ENCODE measurements at places on chromosomes 16 and 17.

DNA sequence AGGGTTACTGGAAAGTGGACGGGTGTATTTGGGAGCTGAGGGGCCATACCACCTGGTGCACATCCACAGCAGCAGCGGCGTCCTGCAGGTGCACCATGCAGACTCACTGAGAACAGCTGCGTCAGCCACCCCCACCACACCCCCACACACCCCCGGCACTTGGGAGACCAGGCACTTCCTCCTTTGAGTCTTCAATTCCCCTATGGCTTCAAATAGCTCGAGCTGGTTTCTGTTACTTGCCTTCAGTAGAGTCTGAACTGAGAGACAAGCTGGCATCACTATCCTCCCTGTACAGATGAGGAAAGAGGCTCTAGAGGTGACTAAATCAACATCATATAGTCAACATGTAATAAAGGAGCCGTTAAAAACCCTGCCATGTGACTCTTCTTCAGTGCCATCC, 15.4 kb downstream of the CUEDC1 start:
- peak; percentile 100 for DNase-seq

- DNase-seq: no peak
Measured at GRCh38 chr17:67324330-67324729, 42.0 kb downstream of the PSMD12 start.

- DNase-seq: no peak
Measured at GRCh38 chr16:23771027-23771426, 16.2 kb downstream of the CHP2 start.

GRCh38 chr17:42920106-42920900, 19.7 kb downstream of the G6PC1 start:
- peak; percentile 22 for DNase-seq

- DNase-seq: no peak
Measured at GRCh38 chr16:15498427-15499175, 64.2 kb downstream of the BMERB1 start.

DNA sequence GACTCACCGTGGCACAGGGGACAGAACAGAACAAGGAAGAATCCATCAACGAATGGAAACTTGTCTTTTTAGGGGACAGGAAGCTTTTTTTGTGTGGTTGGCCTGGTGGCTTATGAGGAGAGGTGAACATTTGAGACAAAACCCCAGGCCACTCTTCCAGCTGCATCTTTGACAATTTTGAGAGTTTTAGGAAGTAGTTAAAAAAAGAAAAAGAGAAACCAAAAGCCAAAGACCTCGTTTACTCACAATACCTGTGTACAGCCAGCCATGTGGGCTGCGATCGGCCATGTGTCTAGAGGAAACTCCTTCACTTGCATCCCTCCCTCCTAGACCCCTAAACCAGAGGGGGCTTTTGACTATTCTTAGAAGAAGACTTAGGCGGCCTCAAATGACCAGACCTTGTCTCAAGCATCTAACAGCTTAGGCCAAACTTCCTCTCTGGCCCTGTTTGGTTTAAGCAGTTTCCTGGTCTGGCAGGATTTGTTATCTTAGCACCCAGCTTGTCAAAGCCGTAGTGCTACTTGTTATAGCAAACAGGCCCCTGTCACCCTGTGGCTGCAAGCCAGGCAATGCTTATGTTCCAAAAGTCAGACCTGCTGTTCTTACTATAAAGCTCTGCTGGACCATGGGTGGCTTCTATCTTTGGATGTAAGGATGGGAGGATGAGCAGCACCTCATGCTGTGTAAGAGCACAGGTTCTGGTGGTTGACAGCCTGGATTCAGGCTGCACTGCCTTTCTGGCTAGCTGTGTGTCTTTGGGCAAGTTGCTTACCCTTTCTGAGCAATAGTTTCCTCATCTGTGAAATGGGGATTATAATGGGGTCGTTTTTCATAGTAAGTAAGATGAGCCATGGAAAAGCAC, 17.7 kb downstream of the KSR1 start:
- DNase-seq: no peak

- DNase-seq: no peak
Measured at GRCh38 chr17:3828852-3829232, 17.2 kb downstream of the NCBP3 start.

- DNase-seq: peak; percentile 66
Measured at GRCh38 chr17:80529104-80529903, 15.3 kb upstream of the RPTOR start.

- DNase-seq: no peak
Measured at GRCh38 chr17:61827649-61828395, 35.5 kb downstream of the BRIP1 start.

GRCh38 chr17:83198366-83199341, 119.2 kb downstream of the METRNL start:
- peak; percentile 9 for DNase-seq

GRCh38 chr16:19853742-19854542, 30.7 kb downstream of the GPRC5B start:
- no peak for DNase-seq

- DNase-seq: no peak
Measured at GRCh38 chr16:4570688-4571321, 14.7 kb downstream of the C16orf96 start.

DNA sequence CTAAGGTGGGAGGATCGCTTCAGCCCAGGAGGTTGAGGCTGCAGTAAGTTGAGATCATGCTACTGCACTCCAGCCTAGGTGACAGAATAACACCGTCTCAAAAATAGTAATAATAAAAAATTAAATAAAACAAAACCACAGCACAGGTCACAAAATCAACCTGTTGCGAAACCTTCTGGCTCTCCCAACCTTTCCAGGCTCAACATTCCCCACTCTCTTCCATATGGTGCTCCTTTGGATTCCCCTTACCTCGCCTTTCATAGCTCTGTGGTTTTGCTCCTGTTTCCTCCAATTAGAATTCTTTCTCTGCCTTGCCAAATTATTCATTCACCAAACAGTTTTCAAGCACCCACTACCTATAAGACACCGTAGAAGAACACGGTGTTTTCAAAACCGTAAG, 4.7 kb downstream of the ZDHHC7 start:
- no peak for DNase-seq

DNA sequence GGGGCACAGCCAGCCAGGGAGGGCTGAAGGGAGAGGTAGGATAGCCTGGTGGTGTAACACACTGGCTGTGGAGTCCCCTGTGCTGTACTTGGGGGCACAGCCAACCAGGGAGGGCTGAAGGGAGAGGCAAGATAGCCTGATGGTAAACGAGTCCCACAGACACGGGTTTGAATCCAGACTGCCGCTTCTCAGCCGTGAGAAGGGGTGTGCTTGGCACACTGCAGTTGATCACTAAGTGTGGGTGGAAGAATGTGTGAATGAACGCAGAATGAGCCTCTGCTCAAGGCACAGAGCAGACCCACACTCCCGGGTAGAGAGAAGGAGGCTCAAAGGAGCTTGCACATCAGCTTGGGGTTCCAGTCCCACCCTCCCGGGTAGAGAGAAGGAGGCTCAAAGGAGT, 71.4 kb downstream of the TIMM22 start:
- no peak for DNase-seq

DNA sequence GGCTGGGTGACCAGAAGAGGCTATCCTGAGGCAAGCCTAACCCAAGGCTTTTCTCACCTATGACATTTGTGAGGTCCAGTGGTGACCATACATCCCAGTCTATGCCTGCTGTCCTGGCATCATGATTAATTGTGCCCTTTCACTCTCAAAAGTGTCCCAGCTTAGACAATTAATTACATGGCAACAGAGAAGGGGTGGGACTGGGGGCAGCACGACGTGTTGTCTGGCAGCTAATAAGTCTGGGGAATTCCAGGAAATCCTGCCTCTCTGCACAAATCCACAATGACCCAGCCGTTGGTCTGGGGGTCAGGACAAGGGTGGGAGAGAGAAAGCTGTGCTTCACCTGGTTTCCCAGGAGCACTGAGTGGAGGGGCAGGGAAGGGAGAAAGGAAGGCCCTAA, 14.0 kb upstream of the MTMR4 start:
- DNase-seq: no peak
